ENCODE measurements at places on chromosomes 7 and 10.

GRCh38 chr10:123948030-123948823 lies 56.6 kb upstream of the CPXM2 start:
- no peak for DNase-seq

GRCh38 chr10:82821043-82821442 lies 946.0 kb downstream of the NRG3 start:
- no peak for DNase-seq

DNA sequence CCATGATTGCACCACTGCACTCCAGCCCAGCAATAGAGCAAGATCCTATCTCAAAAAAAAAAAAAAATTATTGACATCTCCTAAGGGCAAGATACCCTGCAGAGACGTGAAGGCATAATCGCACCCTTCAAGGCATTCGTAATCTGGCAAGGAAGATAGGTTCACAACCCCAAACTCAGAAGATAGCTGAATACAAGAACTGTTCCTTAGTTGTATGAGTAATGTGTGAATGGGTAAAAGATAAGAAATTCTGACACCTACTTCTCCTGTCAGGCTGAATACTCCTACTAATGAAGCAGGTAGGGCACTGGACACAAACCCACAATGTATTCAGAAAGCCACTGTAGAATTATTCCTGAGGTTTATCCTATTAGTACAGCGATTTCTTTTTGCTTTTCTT lies 882.4 kb upstream of the AUTS2 start:
- no peak for DNase-seq

- peak; percentile 14 for DNase-seq
Measured at GRCh38 chr7:30178748-30179436, 44.1 kb downstream of the MTURN start.

DNA sequence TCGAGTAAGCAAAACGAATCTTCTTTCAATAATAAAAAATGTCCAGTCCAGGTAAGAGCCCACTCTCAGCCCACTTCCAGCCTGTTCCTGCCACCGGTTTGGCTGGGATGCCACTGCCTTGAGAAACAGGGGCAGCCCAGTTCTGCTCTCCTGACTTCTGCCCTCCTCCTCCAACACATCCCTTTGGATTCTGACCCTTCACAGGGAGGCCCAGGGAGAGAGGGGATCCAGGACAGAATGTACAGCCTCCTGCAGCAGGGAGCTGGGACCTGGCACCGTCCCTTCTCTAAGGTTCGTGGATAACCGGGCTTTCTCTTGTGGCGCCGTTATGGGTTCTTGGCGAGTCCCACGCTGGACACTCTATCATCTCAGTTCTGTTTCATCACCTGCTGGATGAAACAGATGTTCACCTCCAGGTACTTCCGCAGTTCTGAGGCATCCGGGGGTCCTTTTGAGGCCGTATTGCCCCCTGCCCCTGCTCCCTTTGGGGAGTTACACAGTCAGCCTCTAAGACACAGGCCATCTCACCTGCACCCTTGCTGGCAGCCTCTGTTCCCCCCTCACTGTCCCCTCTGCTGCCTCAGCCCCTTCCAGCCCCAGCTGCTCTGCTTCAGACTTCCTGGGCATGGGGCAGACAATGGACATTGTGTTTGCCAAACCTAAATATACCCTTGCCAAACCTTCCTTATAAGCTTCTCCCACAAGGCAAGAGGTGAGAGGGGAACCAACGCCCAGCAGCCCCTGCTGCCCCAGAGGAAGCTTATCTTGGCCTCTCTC lies 203.8 kb upstream of the ZMIZ1 start:
- DNase-seq, result no peak

GRCh38 chr10:625333-625696 lies 64.2 kb downstream of the DIP2C start:
- peak; percentile 59 for DNase-seq

DNA sequence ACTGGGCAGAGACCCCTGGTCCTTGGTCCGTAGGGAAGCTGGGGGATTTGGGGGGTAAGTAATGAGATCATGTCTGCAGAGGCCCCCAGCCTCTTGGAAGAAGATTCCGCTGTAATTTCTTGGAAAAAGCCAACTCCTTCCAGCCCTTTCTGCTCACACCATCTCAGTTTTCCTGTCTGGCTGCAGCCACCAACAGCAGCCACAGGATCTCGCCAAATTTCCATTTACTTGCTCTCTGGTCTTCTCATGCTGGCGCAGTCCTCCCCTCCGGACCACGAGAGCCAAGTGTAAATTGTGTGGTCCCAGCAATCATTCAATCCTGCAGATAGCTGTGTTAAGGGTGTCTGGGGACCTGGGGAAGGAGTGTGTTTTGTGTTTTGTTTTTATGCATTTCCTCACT lies 49.6 kb downstream of the ASB13 start:
- no peak for DNase-seq

- no peak for DNase-seq
Measured at GRCh38 chr7:73418113-73418703, 15.4 kb upstream of the FZD9 start.

DNA sequence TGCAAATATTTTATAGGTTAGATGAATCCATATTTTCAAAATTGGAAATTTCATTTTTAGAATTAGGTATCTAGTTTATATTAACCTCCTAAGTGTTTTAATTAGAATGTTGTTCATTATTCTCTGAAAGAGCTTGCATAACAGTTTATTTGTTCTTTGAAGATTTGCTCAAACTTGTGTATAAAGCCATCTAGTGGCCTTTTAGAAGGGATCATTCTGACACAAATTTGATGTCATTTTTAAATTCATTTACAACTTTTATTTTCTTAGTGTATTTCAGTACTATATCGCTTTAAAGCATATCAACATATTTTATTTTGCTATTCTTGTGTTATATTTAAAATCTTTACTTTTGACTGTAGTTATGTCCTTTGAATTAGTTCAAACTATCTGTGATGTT lies 527.0 kb upstream of the NRG3 start:
- no peak for DNase-seq

GRCh38 chr7:91913612-91914011 lies 27.1 kb upstream of the AKAP9 start:
- no peak for DNase-seq

GRCh38 chr7:111018447-111018846 lies 72.5 kb upstream of the LRRN3 start:
- no peak for DNase-seq

DNA sequence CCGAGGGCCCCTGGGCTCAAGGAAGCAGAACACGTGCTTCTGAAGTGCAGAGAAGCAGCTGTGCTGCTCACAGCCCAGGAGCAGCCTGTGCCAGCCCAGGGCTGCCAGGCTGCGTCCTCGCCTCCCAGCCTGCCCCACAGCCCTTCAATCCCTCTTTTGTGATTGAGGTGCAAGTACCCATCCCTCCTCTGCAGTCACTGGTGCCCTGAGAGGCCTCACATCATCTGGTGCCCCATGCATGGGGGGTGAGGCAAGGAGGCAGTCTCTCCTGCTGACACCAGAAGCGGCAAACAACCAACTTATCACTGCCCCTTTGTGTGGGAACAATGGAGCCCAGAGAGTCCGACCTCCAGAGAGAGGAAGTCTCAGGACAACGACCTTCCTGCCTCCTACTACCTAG lies 49.8 kb upstream of the FGFR2 start:
- DNase-seq, result no peak

DNA sequence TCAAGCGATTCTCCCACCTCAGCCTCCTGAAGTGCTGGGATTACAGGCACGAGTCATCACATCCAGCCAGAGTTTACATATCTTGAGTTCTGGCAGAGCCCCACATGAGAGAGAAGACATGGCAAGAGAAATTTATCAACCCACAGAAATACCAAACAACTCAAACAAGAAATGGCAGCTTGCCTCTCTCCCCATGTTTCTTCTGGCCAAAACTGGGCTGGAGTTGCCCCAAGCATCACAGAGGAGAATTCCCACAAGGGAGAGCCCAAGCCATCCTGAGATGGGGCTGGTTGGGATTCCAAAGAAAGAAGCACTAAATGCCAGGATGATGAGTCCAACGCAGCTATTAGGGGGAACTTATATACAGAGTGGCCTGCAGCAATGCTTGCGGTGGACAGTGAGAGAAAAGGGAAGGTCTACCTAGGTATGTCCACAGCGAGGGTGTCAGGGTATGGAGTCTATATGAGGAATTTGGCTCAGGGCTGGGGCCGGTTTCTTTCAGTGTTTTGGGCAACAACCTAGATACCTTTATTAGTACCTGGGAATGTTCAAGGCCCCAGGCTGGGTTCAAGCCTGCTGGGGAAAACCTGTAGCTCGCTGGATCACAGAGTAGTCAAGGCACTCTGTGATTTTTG lies 14.5 kb upstream of the PAX4 start:
- DNase-seq, result no peak

DNA sequence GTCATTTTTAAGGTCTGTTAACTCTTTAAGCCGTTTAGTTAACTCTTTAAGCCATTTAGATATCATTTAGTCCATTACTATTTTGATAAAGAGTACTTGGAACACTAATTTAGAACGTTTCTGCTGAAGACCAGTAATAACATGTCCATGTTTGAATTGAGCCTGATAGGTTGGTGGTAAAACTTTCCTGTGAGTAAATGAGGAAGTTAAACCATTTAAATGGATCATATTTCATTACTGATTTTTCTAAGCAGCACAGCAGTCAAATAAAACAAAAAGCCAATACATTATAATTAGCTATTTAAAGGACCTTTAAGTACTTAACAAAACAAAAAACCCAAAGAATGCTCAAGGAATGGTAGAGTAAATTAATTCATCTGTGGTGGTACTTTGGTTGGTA lies 29.4 kb downstream of the PHTF2 start:
- DNase-seq, result no peak

GRCh38 chr7:105775580-105775979 lies 100.8 kb downstream of the ATXN7L1 start:
- no peak for DNase-seq

DNA sequence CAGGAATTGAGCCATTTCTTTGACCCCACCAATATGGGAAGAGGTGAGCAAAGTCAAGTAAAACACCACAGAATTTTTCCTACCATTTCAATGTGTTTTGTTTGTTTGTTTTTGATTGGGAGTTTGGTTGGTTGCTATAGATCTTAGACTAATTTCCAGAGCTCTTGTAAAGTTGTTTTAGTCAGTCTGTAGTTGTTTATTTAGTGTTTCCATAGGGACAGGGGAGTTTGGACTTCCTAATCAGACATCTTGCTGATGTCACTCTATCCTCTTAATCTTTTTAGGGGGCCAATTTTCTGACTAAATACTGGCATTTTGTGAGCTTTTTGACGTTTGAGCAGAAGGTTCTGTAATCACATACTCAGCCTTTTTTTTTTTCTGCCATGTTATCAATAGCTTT lies 266.9 kb downstream of the ABCA13 start:
- DNase-seq, result no peak

DNA sequence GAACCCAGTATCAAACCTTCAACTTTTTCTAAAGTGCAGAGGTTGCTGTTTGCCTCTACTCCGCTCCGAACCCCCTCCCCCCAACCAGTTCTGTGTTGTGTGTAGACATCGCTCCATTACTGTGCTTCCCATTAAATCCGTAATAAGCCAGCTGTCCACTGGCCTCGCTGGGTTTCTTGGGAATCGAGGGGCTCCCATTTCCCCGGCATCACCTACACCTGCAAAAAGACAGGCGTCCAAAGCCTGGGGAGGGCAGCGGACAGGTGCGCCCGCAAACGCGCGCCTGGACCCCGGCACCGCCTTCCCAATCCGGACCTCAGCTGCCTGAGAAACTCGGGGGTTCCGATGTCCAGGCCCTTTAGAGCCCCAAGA lies 631 bp downstream of the RTKN2 start:
- peak; percentile 23 for DNase-seq

- DNase-seq, result no peak
Measured at GRCh38 chr10:83178526-83178925, 960.8 kb upstream of the GHITM start.

DNA sequence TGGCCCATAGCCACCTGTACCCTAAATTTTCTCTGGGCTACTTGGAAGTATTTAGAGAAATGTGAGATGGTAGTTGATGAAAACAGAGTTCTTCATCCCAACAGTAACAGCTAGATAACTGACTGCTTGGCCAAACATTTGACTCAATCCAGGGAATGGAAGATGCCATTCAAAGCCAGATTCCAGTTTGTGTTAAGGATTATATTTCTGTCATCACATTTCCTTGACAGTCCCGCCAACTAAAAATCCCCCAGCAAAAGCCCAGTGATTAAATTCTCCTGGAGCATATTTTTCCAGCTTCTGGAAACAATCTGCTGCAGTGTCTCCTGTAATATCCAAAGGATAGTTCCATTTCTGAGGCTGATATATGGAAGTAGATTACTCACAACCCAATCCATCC lies 45.4 kb upstream of the PTN start:
- no peak for DNase-seq

GRCh38 chr10:36412942-36413341 lies 712.5 kb upstream of the ANKRD30A start:
- DNase-seq, result peak; percentile 49

- peak; percentile 38 for DNase-seq
Measured at GRCh38 chr10:125085258-125086054, 74.9 kb downstream of the CTBP2 start.

DNA sequence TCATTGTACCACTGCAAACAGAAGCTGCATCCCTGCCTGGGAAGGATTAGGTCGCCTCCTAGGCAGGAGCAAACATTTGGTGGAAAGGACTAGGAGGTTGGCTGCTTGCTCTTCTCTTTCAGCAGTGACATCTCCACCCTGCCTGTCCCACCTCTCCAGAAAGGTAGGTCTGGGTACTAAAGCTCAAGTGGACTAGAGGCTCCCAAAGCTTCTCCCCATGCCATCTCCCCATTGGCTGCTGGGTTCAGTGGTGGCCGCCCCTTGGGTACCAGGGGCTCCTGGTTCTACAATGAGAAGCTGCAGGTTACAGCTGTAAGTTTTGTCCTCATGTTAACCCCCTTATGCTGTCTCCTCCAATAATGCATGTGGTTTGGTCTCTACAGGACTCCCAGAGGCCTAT lies 180.7 kb upstream of the MKI67 start:
- no peak for DNase-seq

All from kidney tubule cell (primary cell).